ENCODE measurements at places on chromosomes 7 and 10. TPM values are rescaled to one million over a fixed set of nuclear protein-coding genes. Genes with fewer than 3 reads are reported as not detected.
A peak's percentile ranks its signal among the peaks of the same experiment; 100 is the strongest.

DNA sequence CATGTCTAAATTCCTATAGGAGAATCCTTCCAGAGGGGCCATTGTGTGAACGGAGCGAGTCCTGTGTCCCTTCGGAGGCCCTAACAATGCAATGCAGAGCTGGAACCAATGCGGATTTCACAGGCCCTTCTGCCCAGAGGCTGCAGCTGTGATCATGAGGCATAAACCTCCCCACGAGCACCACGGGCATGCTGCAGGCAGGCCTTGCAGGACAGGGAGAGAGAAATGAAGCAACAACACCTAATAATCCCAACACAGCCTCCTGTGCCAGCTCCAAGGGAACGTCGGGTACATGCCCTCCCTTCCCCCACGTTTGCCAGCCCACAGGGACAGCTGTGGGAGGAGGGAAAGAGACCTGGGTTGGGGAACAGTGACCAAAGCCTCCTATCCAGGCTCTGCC lies 74.4 kb downstream of the TNS3 start:
- no peak for DNase-seq

GRCh38 chr7:158655931-158656441 lies 48.6 kb downstream of the NCAPG2 start:
- no peak for DNase-seq

DNA sequence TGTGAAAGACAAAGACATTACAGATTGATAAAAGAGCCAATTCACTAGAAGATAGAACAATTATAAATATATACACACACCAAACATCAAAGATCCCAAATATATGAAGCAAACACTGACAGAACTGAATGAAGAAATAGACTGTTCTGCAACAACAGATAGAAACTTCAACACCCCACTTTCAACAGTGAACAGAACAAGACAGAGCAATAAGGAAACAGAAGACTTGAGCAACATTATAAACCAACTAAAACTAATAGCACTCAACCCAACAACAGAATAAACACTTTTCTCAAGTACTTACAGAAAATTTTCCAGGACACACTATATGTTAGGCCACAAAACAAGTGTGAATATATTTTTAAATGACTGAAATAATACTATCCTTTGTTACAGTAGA lies 10.9 kb downstream of the CDCA7L start:
- no peak for DNase-seq

DNA sequence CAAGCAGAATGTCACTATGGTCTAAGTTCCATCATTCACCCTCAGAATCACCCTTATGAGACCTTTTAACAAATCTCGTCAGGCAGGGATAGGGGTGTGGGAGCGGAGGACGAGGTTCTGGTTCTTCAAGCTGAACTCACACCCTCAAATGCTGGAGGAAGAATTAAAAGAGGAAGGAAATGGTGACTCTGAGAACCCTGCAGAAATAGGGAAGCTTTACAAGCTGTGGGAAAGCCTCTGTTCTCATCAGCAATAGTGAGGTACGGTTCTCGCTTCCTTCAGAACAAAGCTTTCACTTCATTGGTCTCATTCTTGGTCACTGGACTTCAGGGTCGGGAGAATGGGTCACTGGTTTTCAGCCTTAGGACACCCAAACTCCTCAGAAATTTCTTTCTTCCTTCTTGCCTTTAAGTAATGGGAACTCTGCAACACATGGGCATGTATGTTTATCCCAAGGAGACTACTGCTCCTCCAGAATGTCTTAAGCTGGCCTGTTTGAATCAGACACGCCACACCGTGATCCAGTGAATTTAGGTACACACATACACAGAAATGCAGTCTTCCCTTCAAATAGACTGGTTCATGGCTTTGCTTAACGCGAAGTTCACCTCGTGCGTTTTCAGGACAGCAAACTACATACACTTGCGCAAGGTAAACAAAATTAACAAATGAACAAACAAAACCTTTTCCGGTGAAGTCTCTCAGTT lies 226.0 kb downstream of the SFMBT2 start:
- no peak for DNase-seq

- peak; percentile 78 for DNase-seq
These were observed 783 bp downstream of the ANLN start for GRCh38 chr7:36390199-36391090.

GRCh38 chr10:30968711-30969110 lies 63.0 kb downstream of the ZNF438 start:
- DNase-seq, result no peak

- no peak for DNase-seq
These were observed 135.3 kb downstream of the KIAA1217 start for GRCh38 chr10:24344279-24344678.

GRCh38 chr10:93070378-93071176 lies 3.1 kb upstream of the CYP26A1 start:
- DNase-seq, result no peak

DNA sequence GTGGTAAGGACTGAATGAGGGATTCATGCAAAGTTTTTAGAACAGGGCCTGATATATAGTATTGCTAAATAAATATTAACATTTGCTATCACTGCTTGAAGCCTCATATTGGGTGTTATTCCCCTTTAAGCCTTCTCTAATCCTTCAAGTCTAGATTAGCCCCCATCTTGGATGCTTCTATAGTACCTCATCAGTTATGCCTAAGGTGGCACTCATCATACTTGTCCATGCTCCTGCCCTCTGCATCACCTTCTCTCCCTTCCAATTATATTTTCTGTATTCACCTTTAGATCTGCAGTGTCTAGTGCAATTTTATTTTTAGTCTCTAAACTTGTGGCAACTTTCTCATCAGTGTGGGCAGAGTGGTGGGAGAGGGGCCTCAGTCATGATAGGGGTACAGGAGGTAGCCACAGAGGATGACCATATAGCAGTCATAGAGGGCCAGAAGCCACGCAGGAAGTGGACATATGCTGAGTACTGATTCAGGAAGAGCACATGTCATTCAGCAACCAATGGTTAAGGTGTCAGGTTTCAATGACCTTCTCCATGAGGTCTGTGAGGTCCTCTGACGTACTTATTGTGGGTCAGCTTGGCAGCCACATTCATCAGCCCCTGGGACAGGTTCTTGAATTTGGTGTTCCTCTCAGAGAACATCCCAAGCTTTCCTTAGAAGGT lies 2.5 kb downstream of the ENTPD1 start:
- no peak for DNase-seq

Gene GPR15LG
- total RNA-seq, result not detected

Gene RTKN2
- not detected for total RNA-seq

Gene SYCE1
- not detected for total RNA-seq

Gene FAS
- total RNA-seq, result 10.5 TPM
